ENCODE measurements at places on chromosomes 1 and 21. TPM values are rescaled to one million over a fixed set of nuclear protein-coding genes. Genes with fewer than 3 reads are reported as not detected.
A peak's percentile ranks its signal among the peaks of the same experiment; 100 is the strongest.

Gene GUCA2B
- not detected for total RNA-seq

Gene C8A
- not detected for total RNA-seq

Gene FAM43B
- total RNA-seq: 1.1 TPM

Gene GNAT2
- 3.0 TPM for total RNA-seq

Gene UMODL1
- total RNA-seq: 1.7 TPM

Gene COL24A1
- 1.8 TPM for total RNA-seq

Gene ECM1
- total RNA-seq: 4.6 TPM

Gene ARF1
- total RNA-seq: 426 TPM

Gene MYBPH
- total RNA-seq: 0.16 TPM

Gene KCNE2
- total RNA-seq: not detected

Gene COX20
- total RNA-seq: 60.6 TPM

Gene PLA2G2C
- total RNA-seq: 0.31 TPM

DNA sequence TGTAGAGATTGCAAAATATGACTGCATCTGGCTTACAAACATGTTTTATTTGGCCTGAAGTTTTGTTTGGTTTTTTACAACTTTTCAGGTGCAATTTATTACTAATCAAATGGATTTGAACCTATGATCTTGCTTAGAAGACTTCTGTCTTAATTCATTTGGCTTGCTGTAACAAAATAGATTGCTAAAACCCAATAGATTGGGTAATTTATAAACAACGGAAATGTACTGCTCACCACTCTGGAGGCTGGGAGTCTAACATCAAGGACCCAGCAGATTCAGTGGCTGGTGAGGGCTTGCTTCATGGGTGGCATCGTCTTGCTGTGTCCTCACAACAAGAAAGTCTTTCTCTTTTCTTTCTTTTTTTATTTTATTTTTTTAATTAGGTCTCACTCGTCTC lies 72.9 kb downstream of the LBR start:
- DNase-seq: no peak

GRCh38 chr1:201715801-201716741 lies 112.9 kb upstream of the IPO9 start:
- DNase-seq: no peak

DNA sequence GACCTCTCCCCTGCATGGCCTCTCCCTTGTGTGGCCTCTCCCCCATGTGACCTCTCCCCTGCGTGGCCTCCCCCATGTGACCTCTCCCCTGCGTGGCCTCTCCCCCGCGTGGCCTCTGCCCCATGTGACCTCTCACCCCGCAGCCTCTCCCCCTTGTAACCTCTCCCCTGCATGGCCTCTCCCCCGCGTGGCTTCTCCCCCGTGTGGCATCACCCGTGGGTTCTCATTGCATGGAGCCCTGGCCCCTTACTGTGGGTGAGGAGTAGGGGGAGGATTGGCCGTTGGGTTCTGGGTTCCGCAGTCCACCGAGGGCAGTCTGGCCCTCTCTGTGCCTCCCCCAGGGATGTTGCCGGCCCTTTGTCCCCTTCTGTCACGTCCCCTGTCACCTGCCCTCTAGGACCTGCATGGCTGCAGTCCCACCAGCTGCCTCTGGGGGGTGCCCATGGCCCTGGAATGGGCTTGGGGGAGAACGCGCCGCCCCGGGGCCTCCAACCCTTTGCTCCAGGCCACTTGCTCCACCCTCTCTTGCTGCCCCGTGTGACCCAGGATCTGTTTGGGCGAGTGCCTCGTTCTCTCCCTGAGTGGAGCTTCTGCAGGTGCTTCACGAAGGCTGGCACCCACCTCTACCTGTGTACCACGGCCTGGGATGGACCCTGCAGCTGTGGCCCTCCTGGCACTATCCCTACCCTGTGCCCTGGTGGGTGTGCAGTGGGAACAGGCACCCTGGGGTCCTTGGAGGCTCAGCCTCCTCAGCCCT lies 21.3 kb downstream of the RRP1 start:
- DNase-seq: peak; percentile 84

DNA sequence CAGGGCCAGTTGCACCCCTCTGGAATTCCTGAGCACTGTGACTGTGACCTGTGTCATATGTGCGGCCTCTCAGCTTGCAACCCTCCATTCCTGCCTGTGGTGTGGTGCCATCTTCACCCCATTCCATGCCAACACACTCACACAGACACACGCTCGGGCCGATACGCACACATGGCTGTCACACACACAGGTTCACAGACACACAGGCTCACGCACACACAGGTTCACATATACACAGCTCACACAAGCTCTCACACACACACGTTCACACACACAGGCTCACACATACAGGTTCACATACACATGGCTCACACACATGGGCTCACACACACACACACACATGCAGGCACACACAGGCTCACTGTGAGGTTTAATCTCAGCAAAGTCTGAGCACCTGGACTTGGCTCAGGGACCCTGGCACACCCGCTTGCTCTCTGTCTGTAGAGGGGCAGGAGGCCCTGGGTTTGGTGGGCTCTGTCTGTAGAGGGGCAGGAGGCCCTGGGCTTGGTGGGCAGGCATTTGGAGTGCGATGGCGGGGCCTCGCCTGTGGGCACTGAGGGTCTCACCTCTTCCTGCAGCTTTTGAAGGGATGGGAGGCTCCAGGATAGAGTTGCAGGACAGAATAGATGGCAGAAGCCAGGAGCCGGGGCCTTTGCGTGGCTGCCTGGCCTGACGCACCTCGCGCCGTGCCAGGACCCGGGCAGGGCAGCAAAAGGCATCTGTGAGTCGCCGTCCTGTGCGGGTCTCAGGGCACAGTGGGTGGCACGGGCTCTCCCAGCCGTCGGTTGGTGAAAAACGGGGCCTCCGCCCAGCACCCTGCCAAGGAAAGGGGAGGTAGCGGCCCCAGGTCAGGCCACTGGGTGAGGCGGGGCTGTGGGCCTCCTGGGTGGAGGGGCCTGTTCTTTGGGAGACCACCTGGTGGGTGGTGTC lies 17.1 kb downstream of the COL18A1 start:
- no peak for DNase-seq

DNA sequence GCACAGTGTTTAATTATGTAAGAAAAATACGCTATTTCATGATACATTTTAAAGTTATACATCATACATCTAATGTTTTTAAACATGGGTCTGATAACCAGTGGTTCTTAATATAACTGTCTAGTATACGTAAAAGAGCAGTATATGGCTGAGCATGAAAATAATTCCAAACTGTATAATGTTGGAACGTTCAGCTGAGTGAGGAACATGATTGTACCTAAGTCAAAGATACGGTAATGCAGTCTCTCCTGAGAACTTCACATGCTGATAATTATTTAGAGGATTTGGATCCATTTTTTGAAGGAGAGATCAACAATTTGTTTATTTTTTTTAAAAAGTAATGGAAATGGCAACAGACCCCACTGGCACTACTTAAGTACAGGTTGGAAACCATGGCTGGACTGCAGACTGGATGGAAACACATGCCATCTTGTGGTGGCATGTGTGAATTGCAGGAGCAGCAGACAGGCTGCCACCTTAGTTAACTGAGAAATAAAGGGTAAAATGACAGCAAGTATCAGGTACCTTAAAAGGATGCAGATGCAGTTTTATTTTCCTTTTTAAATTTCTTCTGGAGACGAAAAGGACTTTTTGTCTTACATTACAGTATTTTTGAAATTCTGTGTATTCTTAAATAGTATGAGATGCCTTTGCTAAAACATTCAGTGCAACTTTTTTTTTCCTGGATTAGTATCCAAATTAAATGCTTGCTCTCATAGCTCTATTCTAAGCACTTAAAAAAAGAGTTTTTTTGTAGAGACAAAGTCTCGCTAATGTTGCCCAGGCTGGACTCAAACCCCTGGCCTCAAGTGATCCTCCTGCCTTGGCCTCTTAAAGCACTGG lies 73.8 kb downstream of the MTR start:
- peak; percentile 63 for DNase-seq

- no peak for DNase-seq
Measured at GRCh38 chr1:174892016-174892415, 107.7 kb upstream of the CACYBP start.

GRCh38 chr21:40623528-40623927 lies 223.4 kb downstream of the DSCAM start:
- DNase-seq: no peak

DNA sequence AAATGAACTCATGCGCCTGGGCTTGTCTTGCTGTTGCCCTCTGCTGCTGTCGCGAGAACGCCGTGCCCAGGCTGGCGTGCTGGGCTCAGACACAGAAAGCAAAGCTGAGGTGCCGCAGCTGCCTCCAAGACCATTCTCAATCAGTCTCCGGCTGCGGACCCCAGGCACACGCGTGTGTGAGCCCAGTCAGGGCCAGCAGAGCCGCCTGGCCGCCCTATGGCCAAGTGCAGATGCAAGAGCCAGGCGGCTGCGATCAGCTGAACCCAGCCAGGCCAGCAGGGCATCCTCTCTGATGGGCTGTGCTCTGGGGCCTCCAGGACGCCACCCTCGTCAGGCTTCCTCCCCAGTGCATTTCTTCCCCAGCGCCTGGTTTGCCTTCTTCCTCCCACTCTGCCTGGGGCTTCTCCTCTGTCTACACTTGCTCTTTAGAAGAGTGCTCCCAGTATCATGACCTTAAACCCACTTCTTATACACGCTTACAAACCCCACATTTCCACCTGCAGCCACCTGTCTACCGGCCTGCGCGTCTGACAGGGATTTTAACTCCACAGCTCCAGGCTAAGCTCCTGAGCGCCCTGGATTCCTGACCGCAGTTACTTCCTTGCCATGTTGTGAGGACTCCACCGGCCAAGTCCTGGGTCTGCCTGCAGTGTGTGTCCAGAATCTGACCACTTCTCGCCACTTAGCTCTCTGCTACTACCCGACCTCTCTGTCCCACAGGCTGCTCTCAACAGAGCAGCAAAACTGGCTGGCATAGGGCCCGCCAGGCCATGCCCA lies 21.7 kb upstream of the LRRC47 start:
- DNase-seq: no peak

DNA sequence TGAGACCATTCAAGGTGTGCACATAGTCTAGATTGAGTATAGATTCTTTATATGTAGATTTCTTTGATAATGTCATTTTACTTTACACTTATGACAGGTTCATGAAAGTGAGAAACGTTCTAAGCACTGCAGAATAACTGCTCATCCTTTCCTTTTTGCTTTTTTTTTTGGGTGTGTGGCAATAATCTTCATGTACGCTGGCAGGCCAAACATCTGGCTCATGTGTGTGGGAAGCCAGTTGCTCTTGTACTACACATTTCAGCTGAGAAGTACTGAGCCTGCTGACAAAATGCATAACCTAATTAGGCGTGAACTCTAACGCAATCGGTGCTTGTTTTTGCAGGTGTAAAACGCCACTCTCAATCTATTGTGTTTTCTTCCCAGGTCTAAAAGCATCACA lies 350.8 kb upstream of the KAZN start:
- DNase-seq: no peak

- DNase-seq: no peak
Measured at GRCh38 chr1:61375082-61375880, 292.9 kb downstream of the NFIA start.

DNA sequence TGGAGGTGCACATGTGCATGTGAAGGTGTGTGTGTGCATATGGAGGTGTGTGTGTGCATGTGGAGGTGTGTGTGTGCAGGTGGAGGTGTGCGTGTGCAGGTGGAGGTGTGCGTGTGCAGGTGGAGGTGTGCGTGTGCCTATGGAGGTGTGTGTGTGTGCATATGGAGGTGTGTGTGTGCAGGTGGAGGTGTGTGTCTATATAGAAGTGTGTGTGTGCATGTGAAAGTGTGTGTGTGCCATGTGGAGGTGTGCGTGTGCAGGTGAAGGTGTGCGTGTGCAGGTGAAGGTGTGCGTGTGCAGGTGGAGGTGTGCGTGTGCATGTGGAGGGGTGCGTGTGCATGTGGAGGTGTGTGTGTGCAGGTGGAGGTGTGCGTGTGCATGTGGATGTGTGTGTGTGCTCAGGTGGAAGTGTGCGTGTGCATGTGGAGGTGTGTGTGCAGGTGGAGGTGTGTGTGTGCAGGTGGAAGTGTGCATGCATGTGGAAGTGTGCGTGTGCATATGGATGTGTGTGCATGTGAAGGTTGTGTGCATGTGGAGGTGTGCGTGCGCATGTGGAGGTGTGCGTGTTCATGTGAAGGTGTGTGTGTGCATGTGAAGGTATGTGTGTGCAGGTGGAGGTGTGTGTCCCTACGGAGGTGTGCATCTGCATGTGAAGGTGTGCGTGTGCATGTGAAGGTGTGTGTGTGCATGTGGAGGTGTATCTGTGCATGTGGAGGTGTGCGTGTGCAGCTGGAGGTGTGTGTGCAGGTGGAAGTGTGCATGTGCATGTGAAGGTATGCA lies 13.5 kb downstream of the C1orf74 start:
- DNase-seq: no peak

- DNase-seq: no peak
Measured at GRCh38 chr1:6694121-6694713, 7.4 kb downstream of the DNAJC11 start.

- DNase-seq: no peak
Measured at GRCh38 chr1:101993710-101994109, 3.0 kb downstream of the OLFM3 start.

- DNase-seq: no peak
Measured at GRCh38 chr1:229869240-229869639, 197.8 kb upstream of the GALNT2 start.

GRCh38 chr1:42945164-42945563 lies 13.5 kb downstream of the SLC2A1 start:
- no peak for DNase-seq

GRCh38 chr1:162631546-162632191 lies 595 bp upstream of the DDR2 start:
- peak; percentile 47 for DNase-seq

DNA sequence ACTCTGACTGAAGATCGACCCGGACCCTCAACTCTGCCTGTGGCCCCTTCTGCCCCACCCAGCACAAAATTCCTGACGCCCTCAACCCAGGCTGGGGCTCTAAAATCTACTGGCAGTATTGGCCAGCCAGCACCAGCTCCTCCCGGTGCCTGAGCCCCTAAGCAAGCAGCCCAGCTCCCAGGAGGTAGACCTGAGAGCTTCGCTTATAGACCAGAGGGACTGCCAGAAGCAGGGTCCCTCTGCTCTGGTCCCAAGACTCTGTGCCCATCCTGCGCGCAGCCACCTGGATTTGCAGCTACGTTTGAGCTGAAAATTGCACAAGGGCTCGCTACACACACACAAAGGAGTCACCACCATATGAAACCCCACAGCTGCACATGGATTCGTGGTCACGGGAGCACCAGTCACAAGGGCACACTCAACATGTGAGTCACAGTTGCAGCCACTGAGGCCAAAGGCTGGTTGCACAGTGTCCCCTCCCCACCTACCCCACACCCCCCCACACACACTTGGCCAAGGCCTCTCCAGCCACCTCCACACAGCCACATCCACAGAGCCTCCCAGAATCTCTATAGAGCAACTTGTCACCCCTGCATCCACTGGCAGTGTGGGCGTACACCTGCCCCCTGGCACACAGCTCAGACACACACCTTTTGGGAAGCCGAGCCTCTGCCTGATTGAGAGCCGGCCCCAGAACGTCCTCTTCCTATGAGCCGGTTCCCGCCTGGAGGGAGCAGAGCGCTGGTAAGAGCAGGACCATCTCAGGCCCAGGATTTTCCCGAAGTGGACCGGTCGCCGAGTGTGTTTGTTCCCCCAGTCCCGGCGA lies 1.1 kb upstream of the DMBX1 start:
- DNase-seq: no peak

- no peak for DNase-seq
Measured at GRCh38 chr1:10864776-10865175, 68.3 kb upstream of the CASZ1 start.

All from testis (tissue), 5 donors.